ENCODE measurements at places on chromosomes 11 and 22.

DNA sequence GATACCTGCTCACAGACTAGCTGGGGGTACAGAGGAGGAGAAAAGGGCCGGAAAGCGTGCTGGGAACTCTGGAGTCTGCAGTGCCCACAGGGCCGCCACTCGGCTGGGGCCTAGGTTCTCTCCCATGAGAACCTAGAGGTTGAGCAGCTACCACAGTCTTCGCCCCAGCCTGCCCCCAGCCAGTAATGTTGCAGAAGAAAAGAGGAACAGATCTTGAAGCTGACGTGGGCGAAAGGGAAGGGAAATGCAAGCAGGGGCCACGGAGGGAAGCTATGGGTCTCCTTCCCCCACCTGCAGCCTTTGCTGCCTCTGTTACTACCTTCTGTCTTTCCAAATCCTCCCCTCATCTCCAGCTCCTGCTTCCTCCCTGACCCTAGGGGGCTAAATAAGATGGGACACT, 28.8 kb upstream of the P2RY2 start:
- DNase-seq: no peak

DNA sequence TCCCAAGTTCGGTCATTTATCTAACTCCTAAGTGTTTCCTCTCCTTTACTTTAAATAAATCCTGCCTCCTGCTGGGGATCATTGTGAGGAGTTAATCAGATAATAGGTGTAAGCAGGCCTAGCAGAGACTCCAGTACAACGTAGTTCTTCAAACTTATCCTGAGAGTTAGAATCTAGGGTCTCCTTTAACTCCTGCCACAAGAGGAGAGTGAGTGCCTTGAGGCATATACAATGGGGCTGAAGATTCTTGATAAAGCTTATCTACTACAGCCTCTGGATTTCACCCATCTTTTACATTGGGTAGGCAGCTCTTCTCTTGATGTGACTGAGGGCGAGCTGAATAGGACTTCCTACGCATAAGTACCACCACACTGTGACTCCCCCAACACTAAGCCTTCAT, 3.1 kb upstream of the GALNT18 start:
- no peak for DNase-seq

- no peak for DNase-seq
These were observed 109.3 kb upstream of the SERPIND1 start for GRCh38 chr22:20664594-20664959.

DNA sequence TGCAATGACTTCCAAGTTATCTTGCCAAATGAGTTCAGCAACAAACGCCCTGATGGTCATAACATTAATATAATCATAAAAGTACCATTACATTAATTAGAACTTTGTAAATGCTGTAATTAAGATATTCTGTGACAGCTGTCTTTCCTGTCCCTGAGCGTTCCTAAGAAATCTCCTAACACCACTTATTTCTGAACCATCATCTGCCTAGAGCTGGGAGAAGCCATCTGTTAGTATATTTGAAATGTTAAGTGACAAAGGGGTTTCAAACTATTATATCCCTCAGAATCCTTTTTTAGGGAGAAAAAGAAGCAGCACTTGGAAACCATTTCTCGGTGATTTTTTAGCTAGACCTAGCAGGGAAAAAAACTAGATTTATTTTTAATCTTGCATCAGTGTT, 657.5 kb downstream of the FAM181B start:
- DNase-seq: no peak

DNA sequence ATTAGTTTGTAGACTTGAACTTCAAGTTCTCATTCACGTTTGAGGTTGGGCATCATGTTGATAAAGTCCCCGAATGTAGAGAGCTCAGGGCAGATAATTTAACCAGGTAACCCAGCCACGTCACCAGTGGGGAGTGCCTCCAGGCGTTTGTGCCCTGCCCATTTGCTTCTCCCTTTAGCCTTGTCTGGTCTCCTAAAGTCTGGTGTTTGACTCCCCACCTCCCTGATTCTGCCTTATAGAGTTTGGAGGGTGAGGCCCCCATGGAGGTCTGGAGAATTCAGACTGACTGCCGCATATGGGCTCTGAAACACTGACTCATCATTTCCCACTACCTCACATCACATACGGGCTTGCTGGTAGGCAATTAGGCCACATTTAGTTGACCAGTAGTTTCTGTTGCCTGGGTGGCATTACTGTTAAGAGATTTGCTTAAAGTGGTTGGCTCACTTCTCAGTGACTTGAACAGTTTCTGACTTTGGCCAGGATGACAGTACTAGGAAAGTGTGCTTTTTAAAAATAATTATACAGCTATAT, 99.3 kb upstream of the GAL start:
- no peak for DNase-seq

- no peak for DNase-seq
These were observed 723.3 kb downstream of the NTM start for GRCh38 chr11:132093536-132094259.

DNA sequence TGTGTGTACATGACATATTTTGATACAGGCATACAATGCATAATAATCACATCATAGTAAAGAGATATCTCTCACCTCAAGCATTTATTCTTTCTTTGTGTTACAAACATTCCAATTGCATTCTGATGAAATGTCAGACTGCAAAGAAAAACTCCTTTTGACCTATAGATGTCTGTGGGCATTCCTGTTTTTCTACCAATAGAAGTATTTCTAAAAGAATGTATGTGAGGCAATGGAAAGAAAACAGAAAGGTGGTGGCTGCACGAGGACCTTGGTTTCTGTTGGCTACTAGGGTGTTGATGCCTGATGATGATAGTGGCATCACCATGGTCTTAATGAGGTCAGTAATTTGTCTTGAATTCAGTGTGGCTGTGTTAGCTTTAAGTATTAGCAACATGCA, 137.0 kb upstream of the ANO3 start:
- no peak for DNase-seq

DNA sequence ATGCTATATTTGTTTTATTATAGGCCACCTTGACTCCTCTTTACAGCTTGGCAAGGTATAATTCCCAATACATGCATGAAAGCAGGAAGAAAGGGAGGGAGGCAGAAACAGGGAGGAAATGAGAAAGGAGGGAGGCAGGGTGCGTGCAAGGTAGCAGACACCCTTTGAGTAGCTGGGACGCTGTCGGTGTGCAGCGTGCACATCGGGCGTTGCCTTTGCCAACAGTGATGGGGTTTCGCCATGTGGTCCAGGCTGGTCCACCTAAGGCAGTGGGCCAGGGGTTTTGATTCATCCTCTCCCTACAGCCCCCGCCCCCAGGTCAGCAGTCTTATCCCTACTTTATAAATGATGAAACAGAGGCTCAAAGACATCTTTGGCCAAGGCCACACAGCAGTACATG, 25.0 kb upstream of the PHF21B start:
- DNase-seq: no peak

DNA sequence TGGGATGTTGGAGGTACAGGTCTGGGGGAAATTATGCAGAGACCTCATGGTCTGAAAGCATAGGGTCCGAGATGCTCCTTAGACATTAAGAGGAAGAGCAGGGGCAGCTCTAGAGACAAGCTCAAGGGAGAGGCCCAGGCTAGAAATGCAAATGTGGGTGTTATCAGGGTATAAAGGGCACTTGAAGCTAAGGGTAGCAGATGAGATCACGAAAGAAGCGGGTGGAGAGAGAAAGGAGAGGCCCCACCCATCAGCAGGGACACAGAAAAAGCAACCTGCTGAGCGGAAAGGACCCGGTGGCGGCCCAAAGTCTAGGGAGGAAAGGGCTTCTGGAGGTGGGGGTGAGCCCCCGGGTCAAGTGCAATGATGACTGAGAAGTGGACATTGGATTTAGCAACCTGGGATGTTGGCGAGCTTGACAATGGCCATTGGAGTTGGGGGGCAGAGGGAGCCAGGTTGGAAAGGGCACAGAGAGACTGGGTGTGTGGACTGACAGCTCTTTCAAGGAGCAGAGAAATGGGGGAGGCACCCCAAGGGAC, 8.9 kb downstream of the TMPRSS6 start:
- no peak for DNase-seq

GRCh38 chr11:103928802-103929161, 107.7 kb upstream of the DDI1 start:
- no peak for DNase-seq

- no peak for DNase-seq
These were observed 7.6 kb downstream of the WNT7B start for GRCh38 chr22:45969414-45969799.

GRCh38 chr22:18947905-18948304, 11.8 kb upstream of the PRODH start:
- DNase-seq: no peak

- no peak for DNase-seq
These were observed 8.2 kb upstream of the OR2D2 start for GRCh38 chr11:6900327-6900999.

GRCh38 chr22:19719488-19720021, 3.8 kb upstream of the GP1BB start:
- DNase-seq: no peak

GRCh38 chr11:122140500-122140899, 24.5 kb upstream of the BLID start:
- no peak for DNase-seq

- no peak for DNase-seq
These were observed 190.7 kb downstream of the ST3GAL4 start for GRCh38 chr11:126546191-126546590.

GRCh38 chr11:27678242-27678641, 22.0 kb downstream of the BDNF start:
- no peak for DNase-seq

- DNase-seq: no peak
These were observed 36.5 kb downstream of the MCM5 start for GRCh38 chr22:35436421-35436820.

- no peak for DNase-seq
These were observed 12.2 kb downstream of the SLC35C1 start for GRCh38 chr11:45817191-45817590.

DNA sequence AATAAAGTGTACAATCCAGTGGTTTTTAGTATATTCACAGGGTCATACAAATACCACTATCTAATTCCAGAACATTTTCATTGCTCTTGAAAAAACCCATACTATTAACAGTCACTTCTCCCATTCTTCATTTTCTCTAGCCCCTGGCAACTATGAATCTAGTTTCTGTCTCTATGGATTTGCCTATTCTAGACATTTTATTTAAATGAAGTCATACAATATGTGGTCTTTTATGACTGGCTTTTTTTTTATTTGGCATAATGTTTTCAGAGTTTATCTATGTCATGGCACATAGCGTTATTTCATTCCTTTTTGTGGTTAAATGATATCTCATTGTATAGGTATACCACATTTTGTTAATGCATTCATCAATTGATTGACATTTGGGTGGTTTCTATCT, 59.4 kb downstream of the KDM2A start:
- no peak for DNase-seq

DNA sequence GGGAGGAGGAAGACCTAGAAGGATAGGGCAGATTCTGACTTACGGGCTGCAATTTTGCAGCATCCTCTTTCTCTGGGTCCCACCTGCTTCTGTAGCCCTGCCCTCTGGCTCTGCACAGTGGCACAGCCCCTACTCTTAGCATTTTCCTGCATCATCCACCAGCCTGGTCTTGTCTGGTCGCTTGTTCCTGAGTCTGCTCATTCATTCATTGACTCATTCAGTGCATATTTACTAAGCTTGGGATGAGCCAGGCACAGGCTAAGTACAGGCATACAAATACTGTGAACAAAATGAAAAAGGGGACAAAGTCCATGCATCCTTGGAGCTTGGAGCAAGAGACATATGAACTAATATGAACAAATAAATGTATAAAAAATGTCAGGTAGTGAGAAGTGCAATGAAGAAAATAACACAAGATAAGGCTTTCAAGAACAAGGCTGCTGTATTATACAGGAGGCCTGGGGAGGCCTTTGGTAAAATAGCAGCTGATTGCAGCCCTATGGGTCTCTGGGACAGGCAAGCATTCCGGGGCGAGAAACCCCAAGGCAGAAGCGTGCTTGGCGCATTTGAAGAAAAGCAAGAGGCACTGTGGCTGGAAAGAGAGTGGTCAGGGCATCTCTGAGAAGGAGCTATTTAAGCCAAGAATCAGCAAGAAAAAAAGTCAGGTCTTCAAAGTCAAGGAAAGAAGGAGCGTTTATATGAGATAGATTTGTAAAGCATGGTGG, 108.0 kb upstream of the ALX4 start:
- DNase-seq: no peak

- no peak for DNase-seq
These were observed 5.0 kb upstream of the MTFP1 start for GRCh38 chr22:30420347-30421125.

DNA sequence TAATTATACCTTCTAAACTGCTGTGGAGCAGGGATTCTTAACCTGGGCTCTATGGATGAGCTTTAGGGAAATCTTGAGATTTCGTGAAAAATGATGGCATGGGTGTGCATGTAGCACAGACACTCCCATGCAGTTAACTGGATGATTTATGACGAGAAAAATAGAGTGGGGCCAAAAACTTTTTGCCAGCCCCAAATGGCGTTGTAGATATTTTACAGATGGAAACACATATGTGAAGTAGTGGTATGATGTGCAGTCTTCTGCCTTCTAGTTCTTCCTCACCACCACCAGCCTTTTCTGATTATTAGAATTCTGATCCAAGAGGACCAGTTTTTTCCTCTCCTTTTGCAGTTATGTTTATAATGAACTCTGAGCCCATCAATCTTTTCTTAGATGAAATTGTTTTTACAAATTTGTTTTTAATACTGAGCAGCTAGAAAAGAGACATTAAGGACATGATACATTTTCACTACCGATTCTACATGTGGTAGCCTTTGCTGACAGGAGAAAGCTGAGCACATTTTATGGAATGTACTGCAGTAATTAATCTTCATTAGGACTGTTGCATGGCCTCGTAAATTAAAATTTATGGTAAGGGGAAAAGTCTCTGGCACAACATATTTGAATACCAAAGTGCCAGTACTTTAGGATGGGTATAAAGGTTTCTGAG, 261.4 kb downstream of the DDX10 start:
- no peak for DNase-seq

Measured in stimulated activated naive CD4-positive, alpha-beta T cell treated with Interleukin-2 at 50 U/mL for 16 hours (primary cell).